ENCODE measurements at places on chromosomes 16 and 17.

DNA sequence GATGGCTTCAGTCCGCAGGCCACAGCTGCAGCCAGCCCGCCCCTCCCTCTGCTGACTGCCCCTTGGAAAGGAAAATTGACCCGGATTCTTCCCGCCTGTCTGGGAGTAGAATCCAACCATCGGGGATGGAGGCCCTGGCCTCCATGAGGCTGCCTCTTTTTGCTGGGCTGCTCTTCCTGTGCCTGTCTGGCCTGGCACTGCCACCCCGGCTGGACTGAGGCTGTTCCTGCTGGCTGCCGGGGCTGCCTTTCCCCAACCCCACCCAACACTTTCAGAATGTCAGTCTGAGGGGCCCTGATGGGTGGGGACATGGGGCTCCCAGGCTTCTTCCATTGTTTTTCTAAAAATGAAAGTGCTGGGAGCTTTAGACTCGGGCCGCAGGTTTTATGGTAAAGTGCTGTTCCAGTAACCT, 7.3 kb downstream of the BAHCC1 start:
- no peak for DNase-seq

- no peak for DNase-seq
These were observed 72.2 kb upstream of the BRD7 start for GRCh38 chr16:50440991-50441390.

GRCh38 chr17:3566551-3566950, 8.9 kb upstream of the TRPV3 start:
- no peak for DNase-seq

GRCh38 chr16:50386774-50387173, 18.0 kb upstream of the BRD7 start:
- DNase-seq = no peak

GRCh38 chr16:83705856-83706255, 101.9 kb upstream of the HSBP1 start:
- no peak for DNase-seq

DNA sequence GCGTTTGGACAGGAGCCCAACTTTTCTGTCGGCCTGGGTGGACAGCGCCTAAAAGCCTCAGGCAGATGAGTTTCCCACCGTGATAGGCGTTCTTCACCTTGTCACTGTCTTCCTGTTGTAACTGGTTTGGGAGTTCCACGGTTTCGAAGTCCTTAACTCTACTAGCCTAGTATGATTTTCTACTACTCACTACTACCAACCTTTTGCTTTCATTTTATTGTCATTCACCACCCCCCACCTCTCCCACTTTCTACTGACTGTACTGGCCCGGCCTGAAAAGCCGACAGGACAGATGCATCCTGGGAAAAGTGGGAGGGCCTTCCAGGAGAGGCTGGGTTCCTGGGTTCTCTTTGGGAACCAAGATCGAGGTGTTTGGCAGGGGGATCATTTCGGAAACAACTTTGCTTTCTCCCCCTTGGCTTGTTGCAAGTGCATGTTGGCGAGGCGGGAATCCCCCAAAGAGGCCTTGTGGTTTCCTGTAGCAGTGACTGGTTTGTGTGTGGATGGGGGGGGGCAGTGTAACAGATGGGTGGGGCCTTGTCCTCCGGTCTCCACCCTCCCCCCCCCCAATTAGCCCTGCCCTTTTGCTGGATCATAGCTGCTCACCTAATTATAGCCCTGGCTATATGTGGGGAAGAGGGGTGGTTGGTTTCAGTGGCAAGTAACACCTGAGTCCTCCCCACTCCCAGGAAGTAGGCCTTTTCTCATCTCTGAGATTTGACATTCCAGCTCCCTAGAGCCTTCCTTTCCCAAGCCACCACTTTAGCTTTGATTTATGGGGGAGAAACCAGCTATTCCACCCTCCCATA, 1.4 kb downstream of the EIF5A start:
- DNase-seq = no peak
